CD4-positive, CD25-positive, alpha-beta regulatory T cell (primary cell): ENCODE measurements at places on chromosomes 11 and 22. TPM values are rescaled to one million over a fixed set of nuclear protein-coding genes. Genes with fewer than 3 reads are reported as not detected.

DNA sequence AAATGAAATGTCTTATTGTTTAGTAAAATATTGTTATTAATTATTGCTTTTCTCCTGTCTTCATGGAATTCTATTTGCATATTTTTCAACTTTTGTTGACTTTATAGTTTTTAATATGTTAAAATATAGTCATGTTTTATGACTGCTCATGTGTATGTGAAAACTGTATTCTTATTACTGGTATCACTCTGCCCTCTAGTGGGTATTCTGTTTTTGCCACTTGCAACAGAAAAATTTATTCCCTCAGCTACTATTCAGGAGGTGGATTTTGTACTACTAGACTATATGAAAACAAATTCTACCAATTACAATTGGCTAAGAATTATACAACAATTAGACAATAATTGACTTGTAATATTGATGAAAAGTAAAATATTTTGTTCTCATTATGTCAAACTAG is 45.0 kb downstream of the OR4C6 start:
- DNase-seq, result no peak

DNA sequence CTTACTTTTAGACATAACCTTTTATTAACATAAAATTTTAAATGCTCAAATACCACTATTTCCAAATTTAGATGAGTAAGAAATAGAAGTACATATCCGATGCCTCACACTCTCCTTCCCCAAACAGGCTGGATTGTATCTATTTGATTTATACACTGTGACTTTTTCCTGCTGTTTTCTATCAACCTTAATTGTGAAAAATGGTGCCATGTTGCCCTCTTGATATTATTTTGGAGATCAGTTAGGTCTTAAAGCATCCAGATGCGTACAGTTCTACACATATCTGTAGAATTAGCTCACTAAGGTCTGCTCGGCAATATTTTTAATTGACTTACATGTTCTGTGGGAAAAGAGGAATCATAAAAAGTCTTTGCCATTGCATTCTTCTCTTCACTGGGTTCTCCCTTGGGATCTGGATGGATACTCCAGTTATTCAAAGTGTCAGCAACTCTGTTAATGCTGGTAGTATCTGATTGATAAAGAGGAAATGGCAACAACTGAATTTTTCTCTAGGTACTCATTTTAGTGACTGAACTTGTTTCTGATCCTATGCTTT is 27.2 kb downstream of the EIF3M start:
- DNase-seq, result no peak

The C22orf42 gene
- polyA plus RNA-seq, result not detected

- no peak for DNase-seq
These were observed 174.7 kb downstream of the MN1 start for GRCh38 chr22:27626675-27627443.

GRCh38 chr11:100687054-100687629 is at the start of gene ARHGAP42:
TSS of gene ARHGAP42 (plus strand) at chr11:100687288. CDS start at chr11:100687679, 391 bp downstream.
- peak; percentile 30 for DNase-seq

GRCh38 chr11:17257196-17257595 is 19.3 kb upstream of the NUCB2 start:
- DNase-seq, result no peak

The SCN3B gene
- 0.05 TPM for polyA plus RNA-seq
